H1 (cell line): ENCODE measurements at places on chromosomes 7 and 10. TPM values are rescaled to one million over a fixed set of nuclear protein-coding genes. Genes with fewer than 3 reads are reported as not detected.

TYSND1 gene
- total RNA-seq = 14.1 and 15.0 TPM in 2 replicates

ZNF32 gene
- total RNA-seq = 21.7 and 22.5 TPM in 2 replicates

ADAMTS14 gene
- total RNA-seq = 2.3 TPM in 2 replicates

DNA sequence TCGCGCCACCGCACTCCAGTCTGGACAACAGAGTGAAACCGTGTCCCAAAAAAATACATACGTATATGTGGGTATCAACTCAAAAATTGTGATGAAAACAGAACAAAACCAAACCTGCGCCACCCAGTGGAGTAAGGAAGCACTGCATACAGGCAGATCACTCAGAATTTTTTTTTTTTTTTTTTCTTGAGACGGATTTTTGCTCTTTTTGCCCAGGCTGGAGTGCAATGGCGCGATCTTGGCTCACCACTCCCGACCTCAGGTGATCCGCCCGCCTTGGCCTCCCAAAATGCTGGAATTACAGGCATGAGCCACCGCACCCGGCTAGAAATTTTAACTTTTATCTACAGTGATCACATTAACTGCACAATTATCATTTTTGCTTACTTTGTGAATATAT, 9.1 kb upstream of the TMEM236 start:
- DNase-seq = no peak

DNA sequence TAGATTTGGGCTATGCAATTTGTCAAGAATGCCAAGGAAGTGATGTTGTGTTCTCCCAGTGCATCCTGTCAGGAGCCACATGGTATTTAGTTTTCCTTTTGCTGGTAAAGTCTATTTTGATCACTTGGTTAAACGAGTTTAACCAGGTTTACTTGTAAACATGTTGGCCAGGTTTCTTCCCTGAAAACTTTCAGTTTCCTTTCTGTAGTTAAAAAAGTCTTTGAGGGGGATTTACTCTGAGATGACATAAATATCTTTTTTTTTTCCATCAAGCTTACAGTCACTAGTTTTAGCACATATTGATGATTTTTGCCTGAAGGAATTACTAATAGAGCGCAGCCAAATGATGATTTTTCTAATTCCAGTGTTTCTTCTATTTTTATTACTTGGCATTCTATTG, 320.5 kb downstream of the PHF14 start:
- DNase-seq = no peak

- no peak for DNase-seq
These were observed 3.6 kb downstream of the HOXA1 start for GRCh38 chr7:27091941-27092818.

DNA sequence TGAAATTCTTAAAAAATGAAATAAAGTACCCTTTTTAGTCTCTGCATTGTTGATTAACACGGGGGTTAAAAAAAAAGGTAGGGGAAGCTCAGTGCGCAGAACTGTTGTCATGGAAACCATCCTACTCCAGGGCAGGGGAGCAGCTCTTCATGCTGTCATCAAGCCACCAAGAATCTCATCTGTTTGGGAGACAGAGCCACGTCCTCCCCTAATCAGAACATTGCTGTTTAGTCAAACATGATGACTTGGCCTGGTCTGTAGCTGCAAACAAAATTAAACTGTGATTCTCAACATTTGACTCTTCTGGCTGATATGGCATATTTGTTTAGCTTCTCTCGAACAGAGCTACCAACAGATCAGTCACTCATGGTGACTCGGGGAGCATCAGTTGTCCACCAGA, 254.4 kb upstream of the KLF14 start:
- DNase-seq = no peak

DNA sequence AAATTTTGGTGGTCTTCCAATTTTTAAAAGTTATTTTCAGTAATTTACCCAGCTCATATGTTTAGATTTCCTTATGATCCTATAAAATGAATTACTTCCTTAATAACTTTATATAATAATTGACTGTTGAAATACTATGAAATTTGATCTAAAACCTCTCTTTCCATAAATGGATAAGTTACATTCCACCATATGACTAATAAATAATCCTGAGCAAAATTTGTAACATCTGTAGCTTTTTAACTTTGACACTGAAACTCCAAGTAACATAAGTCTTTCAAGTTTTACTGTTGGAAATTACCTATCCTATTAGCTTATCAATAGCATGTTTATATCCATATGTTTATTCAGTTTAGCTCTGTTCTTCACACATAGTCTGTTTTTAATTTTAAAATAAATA, 85.3 kb downstream of the HECTD2 start:
- no peak for DNase-seq

GRCh38 chr7:68629-69028, 123.7 kb upstream of the FAM20C start:
- no peak for DNase-seq

GRCh38 chr7:29270594-29271318, 76.2 kb downstream of the CHN2 start:
- DNase-seq = no peak

- no peak for DNase-seq
These were observed 105.8 kb downstream of the BAMBI start for GRCh38 chr10:28783087-28783486.

- DNase-seq = no peak
These were observed 637.4 kb downstream of the GALNT17 start for GRCh38 chr7:71769326-71769725.

GRCh38 chr7:6640246-6640721, 3.2 kb downstream of the ZNF316 start:
- DNase-seq = peak; percentile 51

DNA sequence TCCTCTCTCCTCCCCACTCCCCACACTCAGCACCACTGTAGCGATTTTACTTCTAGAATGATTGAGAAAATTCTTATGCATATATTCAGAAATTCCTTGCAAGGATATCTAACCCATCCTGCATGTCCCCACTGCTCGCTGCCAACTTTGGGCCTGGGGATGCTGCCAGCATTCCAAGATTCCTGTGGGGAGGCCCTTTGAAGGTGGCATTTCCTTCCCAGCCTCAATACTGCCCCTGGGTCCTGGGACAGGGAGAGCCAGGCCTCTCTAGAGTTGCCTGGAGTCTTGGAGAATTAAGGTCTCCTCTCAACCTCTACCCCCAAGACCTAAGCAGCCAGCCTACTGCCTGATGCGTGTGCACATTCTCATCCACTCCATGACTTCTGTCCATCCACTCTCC, 303.5 kb downstream of the NEBL start:
- DNase-seq = no peak

DNA sequence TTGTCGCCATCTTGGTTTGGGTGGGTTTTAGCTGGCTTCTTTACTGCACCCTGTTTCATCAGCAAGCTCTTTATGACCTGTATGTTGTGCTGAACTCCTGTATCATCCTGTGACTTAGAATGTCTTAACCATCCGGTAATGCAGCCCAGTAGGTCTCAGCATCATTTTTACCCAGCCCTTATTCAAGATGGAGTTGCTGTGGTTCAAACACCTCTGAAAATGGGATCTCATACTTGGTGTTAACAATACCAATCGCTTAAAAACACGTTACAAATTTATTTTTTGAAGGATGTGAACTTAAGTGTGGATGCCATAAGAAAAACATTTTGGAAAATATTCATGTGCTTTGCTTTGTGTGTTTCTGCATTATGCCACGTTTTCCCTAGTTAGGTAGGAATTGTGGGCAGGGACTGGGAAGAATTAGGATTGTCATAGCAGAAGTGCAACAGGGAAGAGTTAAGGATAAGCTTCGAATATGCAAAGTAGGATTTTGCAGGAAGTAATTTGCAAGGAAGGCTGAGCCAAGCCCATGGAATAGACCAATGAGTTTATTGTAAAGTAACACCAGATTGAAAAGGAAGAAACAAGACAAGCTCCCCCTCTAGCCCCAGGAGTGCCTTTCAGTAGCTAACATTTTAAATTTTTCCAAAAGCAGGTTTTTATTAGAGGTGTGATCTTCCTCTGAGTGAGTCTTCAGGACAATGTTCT, 56.4 kb downstream of the PRR15 start:
- DNase-seq = no peak

DNA sequence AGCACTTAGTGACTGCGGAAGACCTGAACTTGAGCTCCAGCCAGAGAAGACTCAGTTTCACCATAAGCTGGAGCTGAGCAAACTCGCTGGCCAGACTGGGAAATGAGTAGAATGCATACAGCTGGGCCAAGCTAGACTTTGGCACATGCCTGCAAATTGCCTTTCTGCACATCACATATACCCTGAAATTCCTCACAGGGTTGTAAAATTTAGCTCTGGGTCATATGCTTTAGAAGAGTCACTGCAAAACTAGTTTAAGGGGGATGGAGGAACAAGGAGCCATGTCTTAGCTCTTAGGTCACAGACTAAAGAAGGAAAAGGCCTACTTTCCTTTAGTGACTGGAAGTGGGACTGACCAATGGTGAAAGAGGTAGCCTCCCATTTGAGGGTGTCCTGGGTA, 67.6 kb downstream of the PPP1R3C start:
- no peak for DNase-seq

GRCh38 chr10:90224791-90225566, 523.6 kb downstream of the KIF20B start:
- DNase-seq = no peak

- DNase-seq = no peak
These were observed 541 bp downstream of the ELMO1 start for GRCh38 chr7:37448011-37448635.

DNA sequence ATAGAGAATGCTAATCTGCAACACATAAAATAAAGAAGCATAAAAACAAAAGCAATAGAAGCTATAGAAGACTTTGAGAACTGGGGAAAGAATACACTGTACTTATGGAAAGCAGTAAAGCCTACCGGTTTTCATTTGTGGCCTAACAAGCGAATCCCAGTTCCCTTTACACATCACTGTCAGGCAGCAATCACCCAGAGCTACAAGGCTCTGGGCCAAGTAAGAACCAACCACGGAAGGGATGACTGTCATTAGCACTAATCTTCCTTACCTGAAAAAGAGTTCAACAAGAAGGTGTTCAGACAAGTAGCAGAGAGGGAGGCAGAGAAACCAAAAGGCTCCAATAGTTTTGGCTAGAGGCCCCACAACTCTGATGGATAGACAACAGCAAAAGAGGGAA, 15.0 kb downstream of the CCDC6 start:
- DNase-seq = no peak
